ENCODE measurements at places on chromosomes 5 and 9.

DNA sequence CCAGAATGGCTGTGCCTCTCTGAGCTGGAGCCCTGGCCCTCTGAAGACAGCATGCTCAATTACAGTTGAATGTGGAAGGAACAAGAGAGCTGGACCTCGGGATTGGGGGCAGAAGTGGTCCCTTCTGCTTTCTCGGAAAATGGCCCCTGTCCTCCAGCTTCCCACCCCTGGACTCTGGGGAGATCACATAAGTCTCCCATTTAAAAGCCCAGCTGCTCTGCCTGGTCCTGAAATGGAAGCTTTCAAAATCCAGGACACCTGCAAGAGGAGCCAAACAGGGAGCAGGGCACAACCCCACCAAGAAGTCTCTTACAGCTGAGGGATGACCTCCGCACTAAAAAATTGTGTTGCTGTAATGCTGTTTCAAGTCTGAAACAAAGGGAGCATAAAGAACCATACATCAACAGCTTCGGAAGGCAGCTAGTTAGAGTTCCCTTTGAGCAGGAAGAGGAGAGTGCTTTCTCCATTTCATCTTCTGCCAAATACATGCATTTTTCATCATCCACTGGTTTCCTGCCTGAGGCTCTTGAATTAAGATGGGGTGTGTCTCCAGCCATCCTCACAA, 48.2 kb downstream of the TGFBI start:
- no peak for DNase-seq

- no peak for DNase-seq
These were observed 39.2 kb downstream of the USP20 start for GRCh38 chr9:129874261-129875101.

- no peak for DNase-seq
These were observed 23.4 kb downstream of the SARDH start for GRCh38 chr9:133714606-133715294.

- DNase-seq, result peak; percentile 2
These were observed 547.2 kb downstream of the LRRC70 start for GRCh38 chr5:63125862-63126261.

DNA sequence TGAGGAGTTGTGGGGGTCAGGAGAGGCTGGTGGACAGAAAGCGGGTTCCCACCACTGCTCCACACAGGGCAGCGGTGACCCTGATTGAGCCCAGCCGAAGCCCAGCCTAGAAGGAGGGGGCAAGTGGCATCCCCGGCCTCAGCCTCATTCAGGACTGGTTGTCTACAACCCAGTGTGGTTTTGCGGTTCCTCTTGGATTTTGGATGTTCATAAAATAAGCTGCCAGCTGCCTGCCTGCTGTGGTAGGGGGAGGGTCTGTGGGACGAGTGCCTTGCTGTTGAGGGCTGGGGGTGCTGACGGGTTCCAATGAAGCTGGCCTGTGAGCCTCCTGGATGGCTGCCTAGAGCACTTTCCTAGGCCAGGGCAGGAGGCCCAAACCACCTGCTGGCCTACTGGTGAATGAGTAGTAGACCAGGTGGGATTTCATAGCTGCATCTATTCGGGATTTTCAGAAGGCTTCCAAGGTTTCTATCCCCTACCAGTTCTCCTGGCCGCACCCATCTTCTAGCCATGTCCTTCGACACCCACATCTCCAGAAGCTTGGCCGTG, 102.4 kb downstream of the NDFIP1 start:
- no peak for DNase-seq

DNA sequence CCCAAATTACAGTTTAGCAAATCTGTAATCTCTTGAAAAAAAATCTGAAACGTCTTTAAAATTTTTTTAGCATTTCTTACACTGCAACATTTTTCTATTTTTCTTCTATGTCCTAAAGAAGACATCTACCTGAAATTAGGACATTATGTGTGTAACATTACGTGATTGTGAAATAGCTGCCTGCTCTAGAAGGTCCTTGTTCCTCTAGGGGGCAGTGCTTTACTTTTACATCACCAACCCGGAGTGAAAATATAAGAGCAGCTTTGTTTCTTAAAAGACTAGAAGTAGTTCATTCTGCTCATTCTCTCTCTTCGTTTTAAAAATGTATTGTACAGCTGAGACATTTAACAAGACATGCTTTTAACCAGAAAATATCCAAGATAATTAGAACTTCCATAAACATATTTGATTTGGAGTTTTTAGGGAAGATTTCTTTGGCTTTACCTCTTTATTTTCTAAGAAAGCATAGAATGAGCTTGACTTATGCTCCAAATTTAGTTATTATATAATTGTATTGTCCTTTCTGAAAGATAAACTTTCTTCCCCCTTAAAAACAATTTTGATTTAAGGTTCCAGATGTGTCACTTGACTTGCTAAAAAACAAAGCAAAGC, 48.1 kb upstream of the RIOK2 start:
- no peak for DNase-seq

- no peak for DNase-seq
These were observed 10.9 kb upstream of the PIP5K1B start for GRCh38 chr9:68694125-68694524.

DNA sequence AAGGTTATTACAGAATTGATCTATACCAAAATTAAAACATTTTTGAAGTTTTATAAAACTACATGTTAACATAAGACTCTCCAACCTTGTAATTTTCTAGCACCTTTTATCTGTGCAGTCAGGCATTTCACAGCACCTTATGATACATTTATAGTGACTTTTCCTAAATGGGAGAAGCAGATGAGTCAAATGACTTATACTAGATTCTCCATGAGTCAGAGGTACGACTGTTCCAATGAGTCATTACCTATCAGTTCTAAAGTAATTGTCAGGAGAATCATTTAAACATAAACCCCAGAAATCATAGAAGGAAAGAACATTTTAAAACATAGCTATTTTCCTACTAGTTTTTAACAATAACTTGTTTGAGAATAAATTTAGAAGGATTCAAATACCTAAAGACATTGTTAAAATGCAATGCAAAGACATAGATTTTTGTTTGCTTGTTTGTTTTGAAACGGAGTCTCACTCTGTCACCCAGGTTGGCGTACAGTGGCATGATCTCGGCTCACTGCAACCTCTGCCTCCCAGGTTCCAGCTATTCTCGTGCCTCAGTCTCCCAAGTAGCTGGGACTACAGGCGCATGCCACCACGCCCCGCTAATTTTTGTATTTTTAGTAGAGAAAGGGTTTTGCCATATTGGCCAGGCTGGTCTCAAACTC, 34.7 kb upstream of the DMXL1 start:
- DNase-seq, result no peak

- DNase-seq, result no peak
These were observed 4.6 kb upstream of the CDC37L1 start for GRCh38 chr9:4674783-4675182.
